ENCODE measurements at places on chromosomes 6 and 20. TPM values are rescaled to one million over a fixed set of nuclear protein-coding genes. Genes with fewer than 3 reads are reported as not detected.

The TXLNB gene
- 0.92 TPM for total RNA-seq

The RCAN2 gene
- total RNA-seq: 0.18 TPM

The DACT2 gene
- not detected for total RNA-seq

The BACH2 gene
- total RNA-seq: 196 TPM

The AHI1 gene
- 15.8 TPM for total RNA-seq

The TGM3 gene
- total RNA-seq: not detected

The SLC24A3 gene
- 0.06 TPM for total RNA-seq

The GSTA1 gene
- total RNA-seq: not detected

DNA sequence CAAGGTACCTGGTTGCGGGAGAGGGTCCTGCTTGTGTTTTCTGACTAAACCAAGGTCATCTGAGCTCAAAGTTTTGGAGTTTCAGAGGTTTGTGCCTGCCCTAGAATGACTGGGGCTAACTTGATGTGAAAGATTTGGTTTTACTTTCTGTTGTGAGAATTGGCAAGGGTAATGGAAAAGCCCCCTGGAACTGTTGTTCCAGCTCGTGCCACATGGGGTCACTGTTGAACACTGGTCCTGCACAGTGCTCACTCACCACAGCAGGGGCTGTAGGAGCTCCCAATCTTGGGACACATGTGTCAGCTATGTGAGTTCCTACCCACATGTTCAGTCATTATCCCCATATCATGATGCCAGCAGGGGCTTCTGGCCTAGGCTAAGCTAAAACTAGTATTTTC lies 6.5 kb downstream of the TGM6 start:
- peak; percentile 22 for DNase-seq
- H3K27me3 ChIP-seq: peaks cover 1% of the 10 kb centered on the region
- no peak overlapping the region for H3K4me3 ChIP-seq
- H3K4me1 ChIP-seq: no peaks in the 10 kb centered on the region
- no peak overlapping the region for H3K27ac ChIP-seq

DNA sequence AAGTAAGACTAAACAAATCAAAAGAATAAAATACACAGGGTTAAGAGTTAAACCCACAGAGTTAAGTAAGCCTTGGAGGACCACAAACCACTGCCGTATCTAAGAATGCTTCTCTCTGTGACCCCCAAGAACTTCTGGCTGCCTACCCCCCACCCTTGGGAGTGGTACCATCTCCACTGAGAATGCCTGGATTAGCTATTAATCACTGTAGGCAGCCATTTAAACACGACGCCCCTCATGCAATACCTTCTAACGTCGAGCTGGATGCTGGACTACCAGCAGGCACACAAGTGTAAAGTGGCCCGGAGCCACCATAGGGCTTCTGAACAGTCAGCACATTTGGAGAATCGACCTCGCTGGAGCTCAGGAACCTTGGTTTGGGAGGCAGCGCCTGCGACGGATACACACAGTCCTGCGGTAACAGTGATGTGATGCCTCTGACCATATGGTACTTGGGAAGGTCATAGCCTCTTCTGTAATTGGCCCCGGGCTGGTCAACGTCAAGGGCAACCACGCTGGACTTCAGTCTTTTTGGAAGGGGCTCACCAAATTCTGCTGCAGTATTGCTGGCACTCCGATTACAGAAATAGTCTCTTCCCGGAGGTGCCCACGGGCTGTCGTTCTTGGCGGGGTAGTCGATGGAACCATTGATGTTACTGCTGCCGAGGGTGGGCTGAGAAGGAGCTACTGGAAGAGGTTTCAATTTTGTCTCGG lies 18.0 kb downstream of the ZNF217 start:
- no peaks in the 10 kb centered on the region for H3K27me3 ChIP-seq
- peaks cover 13% of the 10 kb centered on the region for H3K36me3 ChIP-seq
- H3K4me3 ChIP-seq: no peak overlapping the region

GRCh38 chr6:159828074-159828473 lies 28.0 kb downstream of the PNLDC1 start:
- no peak for DNase-seq
- H3K27ac ChIP-seq: no peak overlapping the region
- H3K36me3 ChIP-seq: no peaks in the 10 kb centered on the region
- H3K4me1 ChIP-seq: peaks cover 4% of the 10 kb centered on the region
- no peak overlapping the region for H3K4me3 ChIP-seq

DNA sequence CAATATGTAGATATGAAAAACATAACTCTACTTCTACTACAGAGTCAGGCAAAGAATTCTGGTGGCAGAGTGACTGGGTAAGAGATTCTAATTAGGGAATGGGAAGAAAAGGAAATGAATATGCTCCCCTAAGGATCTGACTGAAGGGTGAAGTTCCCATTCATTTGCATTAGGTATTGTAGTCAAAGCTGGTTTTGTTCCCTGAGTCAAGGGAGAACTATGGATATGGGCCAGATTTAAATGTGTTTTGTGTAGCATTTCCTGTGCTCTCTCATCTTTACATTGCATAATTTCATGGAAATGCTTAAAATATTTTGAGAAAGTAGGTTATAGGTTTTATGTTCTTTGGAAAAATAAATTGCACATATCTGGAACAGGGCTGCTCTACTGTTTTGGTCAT lies 299.7 kb downstream of the BTBD3 start:
- no peaks in the 10 kb centered on the region for H3K36me3 ChIP-seq
- no peaks in the 10 kb centered on the region for H3K27me3 ChIP-seq
- DNase-seq: no peak
- no peaks in the 10 kb centered on the region for H3K4me1 ChIP-seq
- H3K27ac ChIP-seq: no peak overlapping the region

GRCh38 chr20:37823296-37823980 lies 79.5 kb upstream of the VSTM2L start:
- H3K36me3 ChIP-seq: no peaks in the 10 kb centered on the region
- H3K4me1 ChIP-seq: no peaks in the 10 kb centered on the region
- H3K27me3 ChIP-seq: no peaks in the 10 kb centered on the region
- no peak overlapping the region for H3K27ac ChIP-seq
- DNase-seq: no peak

DNA sequence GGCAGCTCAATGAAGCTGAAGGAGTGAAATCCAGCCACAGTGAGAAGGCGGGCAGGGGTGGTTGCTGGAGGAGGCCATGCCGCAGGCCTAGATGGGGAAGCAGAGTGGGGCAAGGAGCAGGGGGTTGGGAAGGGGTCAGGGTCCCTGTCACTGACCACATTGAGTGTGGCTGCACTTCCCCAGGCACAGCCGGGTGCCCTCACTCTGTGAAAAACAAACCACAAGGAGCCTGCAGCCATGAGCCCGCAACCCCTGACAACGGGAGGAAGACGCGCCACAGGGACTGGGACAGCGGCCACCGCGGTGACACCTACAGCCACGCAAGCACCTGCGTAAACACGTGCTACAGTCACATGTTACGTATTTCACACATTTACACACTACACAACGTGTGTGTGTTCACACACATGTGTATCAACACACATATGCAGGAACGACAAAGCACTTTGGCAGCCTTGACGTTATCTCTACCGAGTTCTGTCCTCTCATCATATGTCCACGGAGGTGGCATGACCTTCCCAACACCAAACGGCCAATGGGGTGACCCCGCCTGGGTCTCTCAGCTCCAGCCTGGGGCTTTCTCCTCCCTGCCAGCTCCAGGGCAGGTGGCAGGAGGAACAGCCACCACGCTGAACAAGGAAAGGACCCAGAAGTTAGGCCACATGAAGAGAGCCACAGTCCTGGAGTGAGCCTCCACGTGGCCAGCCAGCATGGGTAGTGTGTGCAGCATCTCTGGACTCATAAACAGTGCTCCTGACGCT lies 137.6 kb upstream of the RPS6KA2 start:
- H3K4me3 ChIP-seq: no peak overlapping the region

DNA sequence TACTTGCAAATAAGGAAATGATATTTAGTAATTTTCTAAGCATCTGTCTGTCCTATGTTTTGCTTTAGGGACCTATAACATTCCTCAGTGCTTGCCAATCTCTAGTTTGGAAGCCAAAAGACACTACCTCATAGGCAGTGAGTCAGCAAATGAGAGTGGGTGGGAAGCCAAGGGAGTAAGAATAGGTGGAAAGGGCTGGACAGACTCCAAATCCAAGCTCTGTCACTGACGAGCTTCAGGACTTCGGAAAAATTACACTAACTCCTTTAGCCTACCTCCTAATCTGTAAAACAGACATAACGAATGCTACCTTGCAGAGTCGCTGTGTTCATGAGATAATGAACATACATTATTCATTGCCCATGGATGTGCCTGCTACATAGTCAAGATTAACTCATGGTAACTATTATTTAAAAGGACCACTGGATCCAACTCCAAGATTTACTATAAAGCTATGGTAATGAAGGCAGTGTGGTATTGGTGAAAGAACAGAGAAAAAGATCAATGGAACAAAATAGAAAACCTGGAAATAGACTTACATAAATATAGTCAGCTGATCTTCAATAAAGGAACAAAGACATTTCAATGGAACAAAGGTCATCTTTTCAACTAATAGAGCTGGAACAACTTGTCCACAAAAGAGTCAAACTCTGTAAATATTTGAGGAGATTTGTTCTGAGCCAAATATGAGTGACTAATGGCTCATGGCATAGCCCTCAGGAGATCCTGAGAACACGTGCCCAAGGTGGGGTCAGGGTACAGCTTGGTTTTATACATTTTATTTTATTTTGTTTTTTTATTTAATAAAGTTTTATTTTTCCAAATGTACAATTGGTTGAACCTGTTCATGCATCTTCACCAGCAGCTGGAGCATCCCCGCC lies 64.1 kb downstream of the FAM50B start:
- H3K27me3 ChIP-seq: no peaks in the 10 kb centered on the region
- no peak overlapping the region for H3K27ac ChIP-seq
- DNase-seq: no peak
- H3K4me1 ChIP-seq: peaks cover 26% of the 10 kb centered on the region
- no peaks in the 10 kb centered on the region for H3K36me3 ChIP-seq

GRCh38 chr6:168089186-168090063 lies 10.4 kb upstream of the FRMD1 start:
- no peak for DNase-seq
- H3K4me3 ChIP-seq: no peak overlapping the region
- no peaks in the 10 kb centered on the region for H3K36me3 ChIP-seq
- H3K4me1 ChIP-seq: no peaks in the 10 kb centered on the region
- H3K27ac ChIP-seq: no peak overlapping the region

GRCh38 chr6:79239536-79240168 lies 5.2 kb upstream of the HMGN3 start:
- no peak overlapping the region for H3K4me3 ChIP-seq
- DNase-seq: no peak
- no peaks in the 10 kb centered on the region for H3K36me3 ChIP-seq
- H3K27ac ChIP-seq: no peak overlapping the region
- H3K27me3 ChIP-seq: no peaks in the 10 kb centered on the region

- no peak overlapping the region for H3K27ac ChIP-seq
- H3K36me3 ChIP-seq: no peaks in the 10 kb centered on the region
- peaks cover 25% of the 10 kb centered on the region for H3K27me3 ChIP-seq
- H3K4me1 ChIP-seq: no peaks in the 10 kb centered on the region
- no peak overlapping the region for H3K4me3 ChIP-seq
Observed at GRCh38 chr6:31041372-31041974, 31.2 kb downstream of the MUC22 start.

DNA sequence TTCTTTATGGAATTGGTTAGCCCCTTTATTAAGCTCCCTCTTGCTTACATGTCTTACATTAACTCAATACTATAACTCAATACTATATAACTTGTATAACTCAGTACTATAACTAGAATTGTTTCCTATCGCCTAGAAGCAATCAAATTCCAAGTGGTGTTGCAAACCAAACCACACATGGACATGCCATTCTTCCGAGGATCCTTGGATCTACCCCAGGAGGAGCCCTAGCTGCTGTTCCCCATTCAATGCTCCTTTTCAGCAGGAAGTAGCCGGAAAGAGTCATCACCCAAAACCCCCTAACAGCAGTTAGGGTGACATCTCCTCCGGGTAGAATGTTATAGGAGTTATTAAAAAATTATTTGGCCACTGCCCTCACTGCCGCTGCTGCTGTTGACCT lies 40.5 kb downstream of the PLN start:
- no peak for DNase-seq
- no peaks in the 10 kb centered on the region for H3K4me1 ChIP-seq
- H3K4me3 ChIP-seq: no peak overlapping the region
- H3K36me3 ChIP-seq: peaks cover 33% of the 10 kb centered on the region
- H3K27ac ChIP-seq: no peak overlapping the region
- H3K27me3 ChIP-seq: no peaks in the 10 kb centered on the region

- no peaks in the 10 kb centered on the region for H3K36me3 ChIP-seq
- no peak overlapping the region for H3K27ac ChIP-seq
- no peaks in the 10 kb centered on the region for H3K27me3 ChIP-seq
- no peak overlapping the region for H3K4me3 ChIP-seq
- no peaks in the 10 kb centered on the region for H3K4me1 ChIP-seq
Observed at GRCh38 chr6:115765966-115766365, 294.7 kb downstream of the FRK start.

DNA sequence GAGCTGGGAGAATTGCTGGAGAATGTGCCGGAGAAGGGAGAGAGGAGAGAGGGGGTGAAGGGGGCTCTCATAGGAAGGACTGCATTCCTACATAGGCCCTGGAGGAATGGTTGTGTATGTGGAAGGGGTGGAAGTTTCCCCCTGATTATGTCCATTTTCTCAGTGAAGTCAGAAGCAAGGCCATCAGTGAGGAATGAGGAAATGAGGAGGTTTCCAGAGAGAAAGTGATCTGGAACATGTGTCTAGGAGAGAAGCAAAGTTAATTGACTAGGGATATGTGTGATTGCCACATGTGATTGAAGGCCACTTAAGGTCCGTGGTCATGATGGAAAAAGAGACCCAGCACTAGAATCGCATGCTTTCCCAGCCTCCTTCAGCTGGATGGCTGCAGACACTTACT lies 42.3 kb downstream of the TBPL1 start:
- H3K27me3 ChIP-seq: no peaks in the 10 kb centered on the region
- DNase-seq: no peak
- no peaks in the 10 kb centered on the region for H3K36me3 ChIP-seq
- no peaks in the 10 kb centered on the region for H3K4me1 ChIP-seq
- no peak overlapping the region for H3K27ac ChIP-seq

- no peaks in the 10 kb centered on the region for H3K27me3 ChIP-seq
- peak overlapping the region; percentile 86 for H3K27ac ChIP-seq
- no peak for DNase-seq
- H3K36me3 ChIP-seq: peaks cover 8% of the 10 kb centered on the region
- H3K4me3 ChIP-seq: peak overlapping the region; percentile 81
Observed at GRCh38 chr6:44386929-44387345, 569 bp upstream of the CDC5L start.

GRCh38 chr6:166592821-166593220 lies 6.3 kb upstream of the RAMACL start:
- no peak for DNase-seq
- H3K36me3 ChIP-seq: no peaks in the 10 kb centered on the region
- H3K4me1 ChIP-seq: no peaks in the 10 kb centered on the region
- no peak overlapping the region for H3K4me3 ChIP-seq
- H3K27me3 ChIP-seq: peaks cover 6% of the 10 kb centered on the region

- no peak overlapping the region for H3K27ac ChIP-seq
- H3K4me3 ChIP-seq: no peak overlapping the region
- H3K36me3 ChIP-seq: no peaks in the 10 kb centered on the region
- no peak for DNase-seq
- H3K4me1 ChIP-seq: no peaks in the 10 kb centered on the region
Observed at GRCh38 chr6:167974640-167975344, 22.7 kb upstream of the KIF25 start.
